Activated T-helper 2 cell treated with anti-CD3 and anti-CD28 coated beads, Interferon-gamma antibody, Interleukin-2, Interleukin-4, amounts not matched to agents 10 μg/mL and 5 μg/mL and 100 μg/mL, durations not matched to agents 14 hours and 24 hours and 36 hours (primary cell): ENCODE measurements at places on chromosomes 4 and X. TPM values are rescaled to one million over a fixed set of nuclear protein-coding genes. Genes with fewer than 3 reads are reported as not detected.
A peak's percentile ranks its signal among the peaks of the same experiment; 100 is the strongest.

The ASB5 gene
- not detected in 2 replicates for total RNA-seq

DNA sequence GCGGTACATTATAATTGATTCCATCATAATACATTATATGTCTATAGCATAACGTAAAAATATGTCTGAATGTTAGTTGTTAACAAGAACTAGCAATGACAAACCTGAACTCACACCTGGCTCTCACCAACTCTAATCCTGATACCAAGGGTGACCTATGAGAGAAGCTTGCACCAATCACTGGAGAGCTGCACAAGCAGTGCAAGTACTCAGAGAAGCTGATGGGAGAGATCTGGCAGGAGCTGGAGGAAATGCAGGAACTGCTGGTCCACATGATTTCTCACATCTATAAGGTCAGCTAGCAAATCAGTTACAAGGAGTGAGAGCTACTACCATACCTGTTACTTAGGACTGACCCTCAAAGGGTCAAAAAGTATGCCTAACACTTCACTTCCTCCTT is 74.8 kb downstream of the RAB28 start:
- H3K27me3 ChIP-seq, result no peaks in the 10 kb centered on the region
- H3K27ac ChIP-seq, result no peak overlapping the region
- peaks cover 8% of the 10 kb centered on the region for H3K4me1 ChIP-seq
- H3K4me3 ChIP-seq, result no peak overlapping the region
- peaks cover 12% of the 10 kb centered on the region for H3K36me3 ChIP-seq
- DNase-seq, result no peak

- H3K4me1 ChIP-seq, result no peaks in the 10 kb centered on the region
- H3K4me3 ChIP-seq, result peak within 1 kb of the TSS; percentile 70
- peaks cover 17% of the 10 kb centered on the region for H3K27me3 ChIP-seq
- H3K36me3 ChIP-seq, result no peaks in the 10 kb centered on the region
- DNase-seq, result no peak
- no peak within 1 kb of the TSS for H3K27ac ChIP-seq
Observed at GRCh38 chrX:153687121-153688039, at the start of gene SLC6A8. TSS of gene SLC6A8 (plus strand) at chrX:153687926. CDS start at chrX:153688575, 649 bp downstream.

- H3K27me3 ChIP-seq, result no peaks in the 10 kb centered on the region
- H3K4me3 ChIP-seq, result no peak overlapping the region
- DNase-seq, result no peak
- peaks cover 19% of the 10 kb centered on the region for H3K4me1 ChIP-seq
- H3K27ac ChIP-seq, result peak overlapping the region; percentile 7
Observed at GRCh38 chr4:1296324-1297022, 6.8 kb downstream of the MAEA start.

- DNase-seq, result no peak
- no peak overlapping the region for H3K4me3 ChIP-seq
- no peaks in the 10 kb centered on the region for H3K36me3 ChIP-seq
- H3K27ac ChIP-seq, result no peak overlapping the region
Observed at GRCh38 chr4:76639288-76639687, 204.3 kb downstream of the SHROOM3 start.
